CD4-positive, alpha-beta T cell treated with Interleukin-10 for 1 hour (primary cell): ENCODE measurements at places on chromosomes 2 and 18.
A peak's percentile ranks its signal among the peaks of the same experiment; 100 is the strongest.

DNA sequence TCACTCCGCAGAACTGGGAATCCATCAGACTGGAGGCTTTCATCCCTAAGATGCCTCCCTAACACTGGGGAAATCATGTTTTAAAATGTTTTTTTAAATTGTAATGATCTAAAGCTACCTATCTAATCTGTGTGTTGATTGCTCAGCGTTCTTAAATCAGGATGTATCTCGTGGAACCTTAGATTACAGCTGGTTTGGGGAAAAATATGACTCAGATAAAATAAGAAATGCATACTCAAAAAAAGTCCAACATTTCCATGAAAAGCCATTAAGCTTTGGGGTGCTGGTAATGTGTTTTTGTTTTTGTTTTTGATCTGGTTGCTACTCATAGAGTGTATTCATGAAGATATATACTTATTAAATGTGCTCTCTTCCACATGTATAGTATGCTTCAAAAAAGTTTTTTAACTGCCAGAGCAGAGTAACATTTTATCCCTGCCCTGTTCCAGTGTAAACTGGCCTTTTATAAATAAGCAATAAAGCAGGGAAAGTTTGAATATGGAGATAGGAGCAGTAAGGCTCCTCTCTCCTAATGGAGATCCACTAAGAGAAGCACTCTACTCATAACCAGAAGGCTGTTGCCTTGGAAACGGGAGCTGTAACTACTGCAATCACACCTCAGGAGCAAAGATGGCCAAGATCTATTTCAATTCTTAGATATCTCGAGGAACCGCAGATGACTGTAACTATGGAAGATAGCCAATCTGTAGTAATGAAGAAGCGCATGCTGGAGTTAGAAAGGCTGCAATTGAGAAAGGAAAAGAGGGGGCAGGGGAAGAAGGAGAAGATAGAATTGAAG lies 41.6 kb downstream of the ANKRD44 start:
- peak; percentile 44 for DNase-seq

DNA sequence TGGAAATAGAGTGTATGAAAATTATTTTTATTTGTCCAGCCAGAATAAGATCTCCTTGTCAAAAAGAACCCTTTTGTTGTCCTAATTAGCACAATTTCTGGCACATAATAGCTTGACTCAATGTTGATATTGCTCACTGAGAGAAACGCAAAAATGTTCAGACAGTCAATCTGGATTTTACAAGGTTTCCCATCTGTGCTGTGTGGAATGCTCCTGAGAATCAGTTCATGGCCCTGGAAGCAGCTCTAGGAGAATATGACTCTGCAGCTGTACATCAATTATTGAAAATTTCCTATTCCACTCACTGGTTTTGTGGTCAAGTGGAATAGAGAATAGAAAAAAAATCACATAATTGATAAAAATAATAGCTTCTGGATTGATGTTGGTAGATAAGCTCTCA lies 1582.9 kb upstream of the NXPH2 start:
- DNase-seq = no peak

DNA sequence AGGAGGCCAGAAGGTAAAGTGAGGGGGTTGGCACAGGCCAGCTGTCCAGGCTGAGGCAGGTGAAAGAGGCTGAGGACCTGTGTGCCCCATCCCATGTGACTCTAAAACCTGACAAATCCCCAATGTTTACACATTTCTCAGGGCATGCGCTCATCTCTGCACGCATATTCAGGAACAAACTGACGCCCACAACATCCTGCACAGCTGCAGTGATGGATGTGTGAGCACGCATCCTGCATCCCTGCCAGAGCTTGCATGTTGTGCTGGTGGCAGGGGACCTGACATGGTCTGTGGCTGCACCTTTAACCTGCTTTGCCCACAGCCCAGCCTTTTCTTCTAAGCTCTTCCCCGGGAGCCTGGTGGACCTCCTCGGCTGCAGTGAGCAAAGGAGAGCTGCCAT lies 83.1 kb downstream of the FBXO15 start:
- no peak for DNase-seq

- DNase-seq = no peak
Measured at GRCh38 chr18:34511879-34512278, 198.2 kb upstream of the DTNA start.

- no peak for DNase-seq
Measured at GRCh38 chr18:79692886-79693285, 13.3 kb downstream of the CTDP1 start.

- DNase-seq = no peak
Measured at GRCh38 chr2:68363721-68364120, 1.4 kb upstream of the PLEK start.

- no peak for DNase-seq
Measured at GRCh38 chr18:25192065-25192464, 159.9 kb downstream of the ZNF521 start.

- DNase-seq = no peak
Measured at GRCh38 chr2:69493268-69493667, 56.0 kb upstream of the NFU1 start.

DNA sequence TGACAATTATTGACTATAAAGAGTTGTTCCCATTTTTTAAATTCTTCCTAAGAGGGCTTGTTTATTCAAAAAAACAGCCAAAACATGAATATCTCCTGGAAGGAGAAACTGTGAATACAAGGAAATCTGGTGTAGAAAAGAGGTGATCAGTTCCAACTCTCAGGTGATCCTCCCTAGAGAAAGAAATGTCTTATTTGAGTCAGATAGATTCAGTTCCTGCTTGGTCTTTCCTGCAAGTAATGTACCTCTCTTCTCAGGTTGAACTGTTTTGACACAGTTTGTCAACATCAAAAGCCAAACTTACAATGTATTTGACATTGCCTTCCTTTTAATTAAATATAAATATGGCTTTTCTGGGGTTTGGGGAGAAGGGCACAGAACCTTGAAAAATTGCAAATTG lies 567.4 kb downstream of the ARHGAP15 start:
- no peak for DNase-seq

DNA sequence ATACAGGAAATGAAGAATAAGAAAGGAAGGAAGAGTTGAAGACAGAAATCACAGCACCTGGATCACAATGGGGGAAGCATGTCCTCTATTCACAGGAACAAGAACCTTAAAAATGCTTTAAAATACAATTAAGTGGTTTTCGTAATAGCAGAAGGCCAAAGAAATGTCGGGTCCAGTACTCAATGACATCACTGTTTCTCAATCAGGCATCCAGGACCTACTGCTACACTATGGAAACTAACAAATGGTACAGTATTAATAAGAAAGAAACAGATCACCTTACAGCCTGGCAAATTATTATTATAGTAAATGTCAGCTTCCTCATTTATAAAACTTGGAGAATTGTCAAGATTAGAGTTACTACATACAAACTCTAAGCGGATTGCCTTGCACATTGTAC lies 15.8 kb downstream of the HNRNPLL start:
- DNase-seq = no peak

DNA sequence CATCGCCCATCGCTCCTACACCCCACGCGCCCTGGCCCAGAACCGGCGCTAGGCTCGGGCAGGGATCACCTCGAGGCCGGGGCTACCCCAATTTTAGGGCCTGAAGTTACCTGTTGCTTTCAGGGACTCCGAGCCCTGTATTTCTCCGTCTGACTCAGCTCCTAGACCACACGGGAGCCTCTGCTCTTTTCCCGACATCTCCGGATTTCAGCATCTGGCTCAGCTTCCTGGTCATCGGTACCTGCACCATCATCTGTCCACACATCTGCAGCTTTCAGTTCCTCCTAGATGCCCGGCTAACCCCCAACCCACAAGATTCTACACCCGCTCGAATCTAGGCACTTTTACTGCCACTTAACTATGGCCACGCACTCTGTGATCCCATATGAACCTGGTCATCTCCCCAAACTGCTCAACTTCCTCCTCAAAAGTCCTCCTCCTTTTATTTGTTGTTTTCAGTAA lies 12.1 kb upstream of the HMSD start:
- no peak for DNase-seq

DNA sequence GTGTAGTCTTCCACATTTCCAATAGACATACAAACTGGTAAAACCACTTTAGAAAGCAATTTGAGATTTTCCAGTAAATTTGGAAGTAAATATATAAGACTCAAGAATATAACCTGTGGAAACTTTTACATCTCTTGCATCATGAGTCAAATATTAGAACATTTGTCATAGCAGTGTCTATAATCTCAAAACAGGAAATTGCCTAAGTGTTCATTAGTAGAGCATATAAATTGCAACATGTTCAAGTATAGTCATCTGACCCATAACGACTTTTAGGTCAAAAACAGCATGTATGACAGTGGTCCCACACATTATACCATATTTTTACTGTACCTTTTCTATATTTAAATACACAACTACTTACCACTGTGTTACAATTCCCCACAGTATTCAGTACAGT lies 555.9 kb upstream of the VRK2 start:
- DNase-seq = no peak

DNA sequence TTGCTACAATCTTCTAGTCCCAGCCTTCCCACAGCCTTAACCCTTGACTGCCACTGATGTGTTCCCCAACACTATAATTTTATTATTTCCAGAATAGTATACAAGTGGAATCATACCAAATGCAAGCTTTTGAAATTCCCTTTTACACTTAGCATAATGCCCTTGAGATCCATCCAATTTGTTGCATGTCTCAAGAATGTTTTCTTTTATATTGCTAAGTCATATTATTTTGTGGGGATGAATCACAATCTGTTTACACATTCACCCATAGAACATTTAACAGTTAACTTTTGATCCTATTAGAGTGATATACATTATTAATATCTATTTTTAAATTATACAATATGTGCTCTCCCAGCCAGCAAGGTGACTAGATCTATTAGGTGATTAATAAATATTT lies 74.3 kb upstream of the KYNU start:
- DNase-seq = no peak

GRCh38 chr18:44761812-44762211 lies 81.1 kb downstream of the SETBP1 start:
- no peak for DNase-seq

- no peak for DNase-seq
Measured at GRCh38 chr2:73250872-73251846, 17.1 kb downstream of the CCT7 start.

GRCh38 chr2:82599021-82599420 lies 1860.1 kb downstream of the SUCLG1 start:
- no peak for DNase-seq

GRCh38 chr2:73611867-73612266 lies 30.4 kb downstream of the NAT8 start:
- no peak for DNase-seq

GRCh38 chr2:47236503-47237215 lies 81.6 kb upstream of the STPG4 start:
- DNase-seq = no peak

GRCh38 chr2:221929259-221929658 lies 357.2 kb upstream of the EPHA4 start:
- no peak for DNase-seq

DNA sequence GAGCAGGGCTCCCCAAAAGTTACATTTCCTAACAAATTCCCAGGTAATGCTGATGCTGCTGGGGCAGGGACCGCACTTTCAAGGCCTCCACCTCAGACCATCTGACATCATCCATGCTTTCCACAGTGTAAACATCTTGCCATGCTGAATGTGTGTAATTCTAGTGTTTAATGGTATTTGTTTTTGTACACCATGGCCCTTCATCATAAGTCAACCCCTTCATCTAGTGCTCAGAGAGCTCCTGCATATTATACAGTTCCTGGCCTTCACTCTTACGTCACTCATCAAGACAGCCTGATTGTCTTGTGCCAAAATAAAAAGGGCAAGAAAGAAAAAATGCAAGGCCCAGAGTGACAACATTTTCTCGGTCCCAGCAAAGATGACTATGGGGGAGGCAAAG lies 77.5 kb upstream of the ZFP36L2 start:
- no peak for DNase-seq

DNA sequence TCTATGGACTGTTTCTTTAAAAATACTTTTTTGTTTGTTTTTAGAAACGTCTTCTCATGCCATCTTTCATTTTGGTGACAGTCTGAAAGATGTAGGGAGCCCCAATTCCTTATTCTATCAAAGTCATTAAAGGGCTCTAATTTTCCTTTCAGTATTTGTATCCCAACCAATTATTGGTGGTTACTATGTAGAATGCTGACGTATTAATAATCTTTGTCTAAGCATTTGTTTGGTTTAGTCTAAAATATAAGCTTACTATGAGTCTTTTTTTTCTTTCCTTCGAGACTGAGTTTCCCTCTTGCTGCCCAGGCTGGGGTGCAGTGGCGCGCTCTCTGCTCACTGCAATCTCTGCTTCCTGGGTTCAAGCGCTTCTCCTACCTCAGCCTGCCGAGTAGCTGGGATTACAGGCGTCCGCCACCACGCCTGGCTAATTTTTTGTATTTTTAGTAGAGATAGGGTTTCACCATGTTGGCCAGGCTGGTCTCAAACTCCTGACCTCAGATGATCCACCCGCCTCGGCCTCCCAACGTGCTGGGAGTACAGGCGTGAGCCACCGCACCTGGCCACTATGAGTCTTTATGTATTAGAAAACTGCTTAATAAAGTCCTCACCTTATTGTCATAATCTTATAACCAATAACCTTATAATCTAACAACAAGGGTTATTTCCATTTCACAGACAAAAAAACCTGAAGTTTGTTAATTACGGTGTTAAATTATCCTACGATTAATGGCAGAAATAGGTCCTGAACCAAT lies 849 bp upstream of the VRK2 start:
- DNase-seq = no peak

DNA sequence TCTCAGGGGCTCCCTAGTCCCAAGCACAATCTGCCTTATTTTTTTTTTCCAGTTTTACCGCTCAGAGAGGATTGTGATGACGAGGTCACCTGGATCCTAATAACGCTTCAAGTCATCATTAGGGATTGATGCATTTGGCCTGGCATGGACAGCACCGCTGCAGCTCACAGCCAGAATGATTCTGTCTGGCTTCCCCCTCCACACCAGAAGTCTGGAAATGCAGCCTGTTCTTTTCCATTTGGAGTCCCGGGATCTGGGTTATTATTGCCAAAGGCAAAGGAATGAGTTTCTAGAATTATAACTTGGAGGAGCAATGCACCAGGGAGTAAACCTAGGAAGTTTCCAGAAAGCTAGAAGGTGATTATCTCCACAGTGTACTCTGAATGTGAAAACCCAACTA lies 81.1 kb upstream of the TAF1B start:
- no peak for DNase-seq

DNA sequence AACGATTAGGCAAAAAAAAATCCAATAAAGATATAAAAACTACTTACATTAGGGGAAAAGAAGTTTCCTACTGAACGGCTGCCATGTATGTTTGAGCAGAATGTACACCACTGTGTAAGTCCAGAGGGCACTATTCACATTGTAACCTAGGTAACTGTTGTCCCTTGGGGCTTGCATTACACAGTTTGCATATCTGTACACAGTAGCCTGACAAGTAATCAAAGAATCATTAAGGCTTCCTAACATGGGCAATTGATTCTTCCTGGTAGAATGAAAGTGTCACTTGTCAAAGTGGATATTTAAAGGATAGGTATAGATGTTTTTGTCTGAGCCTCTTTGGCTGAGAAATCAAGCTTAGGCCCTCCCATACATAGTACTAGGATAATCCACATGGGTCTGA lies 39.1 kb downstream of the PLEK start:
- no peak for DNase-seq

GRCh38 chr2:37892436-37893114 lies 32.5 kb upstream of the RMDN2 start:
- DNase-seq = peak; percentile 27

- DNase-seq = no peak
Measured at GRCh38 chr2:62382122-62382521, 123.9 kb downstream of the TMEM17 start.
